Activated gamma-delta T cell (primary cell): ENCODE measurements at places on chromosomes 1 and 21.

- no peak for DNase-seq
These were observed 47.5 kb downstream of the CBS start for GRCh38 chr21:43027846-43028731.

GRCh38 chr1:2382621-2383361, 8.6 kb downstream of the MORN1 start:
- no peak for DNase-seq

GRCh38 chr1:98426092-98426491, 235.4 kb upstream of the SNX7 start:
- no peak for DNase-seq

DNA sequence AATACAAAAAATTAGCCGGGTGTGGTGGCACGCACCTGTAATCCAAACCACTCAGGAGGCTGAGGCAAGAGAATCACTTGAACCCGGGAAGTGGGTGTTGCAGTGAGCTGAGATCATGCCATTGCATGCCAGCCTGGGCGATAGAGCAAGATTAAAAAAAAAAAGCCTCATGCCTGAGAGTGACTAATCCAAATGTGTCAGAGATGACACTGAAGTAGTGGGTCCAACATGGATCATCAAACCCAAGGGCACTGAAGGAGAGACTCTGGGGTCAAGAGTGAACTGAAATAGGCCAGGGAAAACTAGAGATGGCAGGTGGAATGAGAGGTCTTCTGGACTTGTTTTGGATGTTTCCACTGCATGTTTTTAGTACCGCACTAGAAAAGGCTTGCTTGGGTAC, 10.2 kb upstream of the CACHD1 start:
- DNase-seq = no peak

GRCh38 chr1:146012703-146013558, 8.6 kb downstream of the HJV start:
- DNase-seq = no peak

DNA sequence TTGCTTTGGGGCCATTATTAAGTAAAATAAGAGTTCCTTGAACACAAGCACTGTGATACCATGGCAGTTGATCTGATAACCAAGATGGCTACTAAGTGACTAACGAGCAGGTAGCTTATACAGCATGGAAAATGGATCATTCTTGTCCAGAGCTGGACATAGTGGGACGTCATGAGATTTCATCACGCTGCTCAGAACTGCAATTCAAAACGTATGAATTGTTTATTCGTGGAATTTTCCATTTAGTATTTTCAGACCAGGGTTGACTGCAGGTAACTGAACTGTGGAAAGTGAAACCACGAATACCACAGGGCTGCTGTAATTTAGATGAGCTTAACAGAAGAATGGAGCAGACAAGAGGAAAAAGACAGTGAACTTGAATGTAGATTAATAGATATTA, 38.9 kb downstream of the CCDC18 start:
- no peak for DNase-seq

GRCh38 chr1:44464361-44464760, 59.3 kb downstream of the RNF220 start:
- no peak for DNase-seq

DNA sequence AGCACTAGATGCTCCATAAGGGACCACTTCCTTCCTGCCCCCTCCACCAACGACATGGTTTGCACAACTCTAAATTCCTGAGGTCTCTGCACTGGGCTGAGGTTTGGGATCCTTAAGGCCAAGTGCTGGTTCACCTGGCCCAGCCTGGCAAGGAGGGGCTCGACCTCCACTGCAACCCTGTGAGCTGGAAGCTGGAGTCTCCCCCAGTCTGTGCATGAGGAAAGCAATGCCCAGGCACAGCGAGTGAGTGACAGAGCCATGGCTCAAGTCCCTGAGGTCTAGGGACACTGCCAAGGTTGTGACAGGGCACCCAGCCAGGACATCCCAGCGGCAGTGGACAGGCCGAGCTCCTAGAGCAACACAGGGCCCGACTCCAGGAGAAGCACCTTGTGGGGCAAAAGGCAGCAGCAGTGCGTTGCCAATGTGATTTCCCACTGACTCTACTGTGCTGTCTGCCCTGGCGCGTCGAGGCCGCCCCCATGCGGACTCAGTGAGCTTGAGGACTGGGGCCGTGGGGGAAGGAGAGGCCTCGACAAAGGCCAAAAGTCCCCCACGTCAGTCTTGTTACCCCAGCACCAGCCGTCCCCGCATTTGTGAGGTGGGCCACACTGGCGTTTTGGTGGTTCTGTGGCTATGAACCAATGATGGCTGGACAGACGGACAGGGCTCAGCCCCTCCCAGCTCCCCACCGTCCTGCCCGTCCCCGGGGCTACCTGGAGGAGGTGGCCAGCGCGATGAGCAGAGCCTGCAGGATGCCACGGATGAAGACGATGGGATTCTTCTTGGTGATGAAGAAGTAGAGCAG, 30.0 kb downstream of the PODN start:
- no peak for DNase-seq

DNA sequence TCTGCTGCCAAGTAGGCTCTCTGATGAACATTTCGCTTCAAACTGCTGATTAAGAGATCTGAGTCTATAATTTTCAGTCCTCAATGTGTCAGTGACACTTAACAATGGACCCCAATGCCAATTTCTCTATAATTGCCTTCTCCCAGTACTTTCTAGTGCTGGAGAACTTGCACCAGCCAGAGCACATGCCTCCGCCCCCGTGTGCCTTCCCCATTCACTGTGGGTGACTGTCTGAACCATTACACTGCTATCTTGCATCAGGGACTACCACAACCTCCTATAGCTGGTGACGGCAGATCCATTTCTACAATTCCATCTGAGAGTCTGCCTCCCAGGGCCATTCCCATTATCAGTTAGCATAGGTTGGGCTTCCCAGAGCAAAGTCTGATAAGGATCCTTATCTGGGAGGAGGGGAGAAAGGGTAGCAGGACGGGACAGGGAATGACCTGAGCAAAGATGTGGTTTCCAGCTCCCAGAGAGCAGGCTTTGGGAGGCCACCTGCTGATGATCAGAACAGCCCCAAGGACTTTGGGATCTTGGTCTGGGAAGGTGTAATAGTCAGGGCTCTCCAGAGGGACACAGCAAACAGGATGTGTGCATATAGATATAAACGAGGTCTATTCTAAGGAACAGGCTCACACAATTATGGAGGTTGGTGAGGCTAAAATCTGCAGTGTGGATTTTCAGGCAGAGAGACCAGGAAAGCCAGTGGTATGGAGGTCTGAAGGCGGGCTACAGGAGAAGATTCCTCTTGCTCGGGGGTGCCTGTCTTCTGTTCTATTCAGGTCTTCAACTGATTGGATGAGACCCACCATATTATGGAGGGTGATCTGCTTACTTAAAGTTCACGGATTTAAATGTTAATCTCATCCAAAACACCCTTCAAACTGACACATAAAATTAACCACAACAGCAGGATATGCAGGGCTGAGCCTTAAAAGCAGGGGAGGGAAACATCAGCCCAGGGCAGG, 238.2 kb downstream of the PTPRU start:
- DNase-seq = no peak

GRCh38 chr1:222394224-222394623, 153.7 kb downstream of the HHIPL2 start:
- no peak for DNase-seq

- DNase-seq = no peak
These were observed 19.0 kb upstream of the DNASE2B start for GRCh38 chr1:84379138-84379916.

- no peak for DNase-seq
These were observed 7.7 kb upstream of the CD5L start for GRCh38 chr1:157849229-157849875.

- no peak for DNase-seq
These were observed 259.9 kb downstream of the HHIPL2 start for GRCh38 chr1:222288053-222288452.

DNA sequence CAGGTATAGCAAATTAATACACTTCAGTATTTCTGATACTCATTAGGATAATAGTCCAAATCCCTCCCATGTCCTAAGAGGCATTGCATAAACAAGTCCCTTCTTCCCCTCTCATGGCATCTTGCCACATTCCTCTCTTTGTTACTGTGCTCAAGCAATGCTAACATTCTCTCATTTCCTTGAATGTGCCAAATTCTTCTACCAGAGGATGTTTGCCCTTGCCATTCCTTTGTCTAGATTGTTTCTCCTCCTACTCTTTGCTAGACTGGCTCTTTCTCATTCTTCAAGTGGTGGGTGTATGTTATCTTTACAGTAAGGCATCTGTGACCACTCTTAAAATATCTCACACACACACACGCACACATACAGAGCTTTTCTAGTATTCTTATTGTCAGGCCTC, 621.0 kb upstream of the CXADR start:
- no peak for DNase-seq
